ENCODE measurements at places on chromosomes 2 and 18.

GRCh38 chr18:36634573-36635216 is 194.1 kb downstream of the TPGS2 start:
- DNase-seq, result no peak

DNA sequence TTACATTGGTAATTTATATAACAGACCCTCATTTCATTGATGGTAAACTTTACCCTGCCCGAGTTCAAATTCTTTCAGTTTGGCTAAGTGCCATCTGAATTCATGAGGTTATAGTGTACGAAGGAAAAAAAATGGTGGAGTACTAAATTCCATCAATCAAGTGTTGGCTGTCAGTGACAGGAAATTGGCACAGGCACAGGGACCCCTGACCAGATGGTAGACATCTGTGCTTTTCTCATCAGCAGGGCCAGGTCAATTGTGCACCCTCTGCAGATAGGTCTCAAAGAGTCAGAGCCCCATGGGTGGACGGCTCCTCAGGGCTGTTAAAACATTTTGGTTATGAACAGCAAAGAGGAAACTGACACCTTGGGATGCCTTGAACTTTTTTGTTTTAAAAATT is 439.2 kb downstream of the SETBP1 start:
- no peak for DNase-seq

DNA sequence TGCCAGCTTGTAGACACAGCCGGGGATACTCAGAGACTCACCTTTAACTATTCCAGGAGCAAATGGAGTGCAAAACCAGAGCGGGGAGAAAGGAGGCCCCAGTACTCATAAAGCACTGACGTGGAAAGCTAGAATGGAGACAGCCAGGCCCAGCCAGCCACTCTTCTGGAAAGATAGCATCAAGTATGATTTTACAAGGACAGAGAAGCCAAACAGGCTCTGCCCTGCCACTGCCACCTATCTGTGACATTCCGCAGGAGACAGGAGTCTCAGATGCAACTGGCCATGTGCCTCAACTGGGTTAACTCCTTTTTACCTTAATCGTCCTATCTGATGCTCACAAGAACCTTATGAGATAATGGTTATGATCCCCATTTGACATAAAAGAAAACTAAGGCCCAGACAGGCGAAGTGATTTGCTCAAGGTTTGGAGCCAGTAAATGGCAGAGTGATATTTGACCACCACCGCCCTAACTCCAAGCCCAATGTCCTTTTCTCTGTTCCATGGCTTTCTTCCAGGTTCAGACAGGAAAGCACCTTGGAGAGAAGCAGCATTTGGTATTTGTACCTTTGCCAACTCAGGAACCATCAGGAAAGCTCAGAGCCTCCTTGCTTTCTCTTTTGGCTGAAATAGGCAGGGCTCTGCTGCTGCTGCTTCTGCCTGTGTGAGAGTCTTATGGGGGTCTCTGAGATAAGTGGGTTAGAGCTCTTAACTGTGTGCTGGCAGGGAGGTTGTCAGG is 15.6 kb downstream of the KIF3C start:
- DNase-seq, result no peak

- DNase-seq, result no peak
Observed at GRCh38 chr2:10487081-10487740, 39.1 kb upstream of the ODC1 start.

DNA sequence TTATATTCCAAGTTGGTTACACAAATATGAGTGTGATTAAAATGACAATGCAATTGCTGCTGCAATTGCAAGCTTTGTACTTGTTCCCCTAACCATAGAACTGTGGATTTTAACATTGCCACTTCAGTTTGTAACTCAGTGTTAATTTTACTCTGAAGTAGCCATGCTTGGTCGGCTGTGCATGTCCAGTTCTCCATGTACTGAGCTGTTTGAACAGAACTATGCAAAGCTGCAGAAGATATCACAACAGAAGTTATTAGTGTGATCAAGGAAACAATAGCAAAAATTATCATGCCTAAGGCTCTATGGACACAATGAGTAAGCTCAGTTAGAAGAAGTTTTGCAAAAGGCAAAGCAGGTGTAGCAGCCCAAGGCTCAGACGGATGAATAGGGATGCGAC is 45.3 kb downstream of the CXCR4 start:
- no peak for DNase-seq

- DNase-seq, result no peak
Observed at GRCh38 chr2:49069829-49070228, 84.5 kb downstream of the FSHR start.

DNA sequence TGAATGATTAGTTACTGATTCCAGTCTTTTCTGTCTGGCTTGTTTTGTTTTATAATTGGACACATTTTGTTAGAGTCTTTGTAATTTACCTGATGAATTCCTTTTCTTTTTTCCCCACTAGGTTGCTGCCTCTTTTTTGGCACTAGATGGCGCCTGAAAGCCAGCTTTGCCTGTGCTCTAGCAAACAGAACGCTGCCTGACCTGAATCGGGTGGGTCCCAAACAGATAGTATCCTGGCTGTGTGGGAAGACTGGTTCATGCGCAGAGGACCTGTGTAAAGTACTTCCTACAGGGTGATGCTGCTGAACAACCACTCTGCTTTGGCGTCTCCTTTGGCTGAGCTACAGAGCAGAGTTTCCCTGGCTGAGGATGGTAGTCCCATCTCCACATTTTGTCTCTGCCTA is 288.2 kb downstream of the IKZF2 start:
- no peak for DNase-seq

DNA sequence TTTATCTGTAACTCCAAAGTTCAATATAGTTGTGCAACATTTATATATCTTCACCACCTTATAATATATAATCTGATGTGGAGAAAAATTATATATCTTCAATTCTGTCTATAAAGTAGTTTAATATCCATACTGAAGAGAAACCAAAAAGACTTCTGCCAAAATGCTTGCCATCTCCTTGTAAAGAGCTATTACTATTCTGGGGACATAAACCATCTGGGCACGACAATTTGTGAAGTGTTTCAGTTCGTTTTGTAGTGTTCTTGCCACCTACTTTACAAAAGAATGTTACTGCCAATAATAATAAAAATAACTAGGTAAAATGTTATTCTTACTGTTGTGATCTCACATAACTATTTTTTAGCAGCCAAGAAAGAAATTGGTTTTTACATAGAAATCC is 45.1 kb downstream of the SCN1A start:
- no peak for DNase-seq

- DNase-seq, result no peak
Observed at GRCh38 chr2:128378231-128379020, 59.8 kb upstream of the HS6ST1 start.

Measured in skin of body (tissue), 3 donors.